Activated T-helper 17 cell treated with anti-CD3 and anti-CD28 coated beads, Interleukin-2, amount 50 U/mL, for 72 hours (primary cell): ENCODE measurements at places on chromosomes 6 and 20.

- no peak for ATAC-seq
These were observed 181.8 kb downstream of the TTLL2 start for GRCh38 chr6:167506443-167507301.

DNA sequence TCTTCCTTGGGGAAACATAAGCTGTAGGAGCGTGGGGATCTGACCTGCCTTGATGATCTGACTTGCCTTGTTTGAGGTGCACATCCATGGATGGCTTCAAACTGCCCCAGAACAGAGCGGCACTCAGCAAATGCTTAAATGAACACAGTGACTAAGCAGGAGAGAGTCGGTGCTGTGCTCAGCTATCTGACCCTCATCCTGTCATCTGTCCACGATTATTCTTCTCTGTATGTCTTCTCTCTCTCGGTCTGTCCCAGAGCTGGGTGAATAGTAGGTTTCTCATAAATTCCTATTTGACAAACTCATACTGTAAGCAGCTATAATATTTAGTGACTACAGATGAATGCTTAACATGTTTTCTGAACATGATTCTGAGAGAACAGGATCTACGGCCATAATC, 37.3 kb downstream of the TRAM2 start:
- no peak for ATAC-seq

DNA sequence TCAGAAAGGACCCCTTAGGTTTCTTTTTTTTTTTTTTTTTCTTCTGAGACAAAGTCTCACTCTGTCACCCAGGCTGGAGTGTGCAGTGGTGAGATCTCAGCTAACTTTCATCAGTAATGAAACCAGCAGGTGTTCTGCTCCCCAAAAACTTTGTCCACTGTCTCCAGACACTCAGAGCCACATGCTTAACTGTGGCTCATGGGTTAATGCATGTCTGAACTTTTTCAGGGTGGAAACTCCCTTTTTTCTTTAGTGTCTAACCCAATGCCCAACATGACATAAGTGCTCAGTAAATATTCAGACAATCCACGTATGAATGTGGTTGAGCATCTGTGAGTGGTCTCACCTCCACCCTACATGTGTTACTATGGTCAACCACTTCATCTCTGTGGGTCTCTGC, 45.4 kb downstream of the MYB start:
- no peak for ATAC-seq

- ATAC-seq: no peak
These were observed 334.2 kb downstream of the CD83 start for GRCh38 chr6:14451594-14452374.

DNA sequence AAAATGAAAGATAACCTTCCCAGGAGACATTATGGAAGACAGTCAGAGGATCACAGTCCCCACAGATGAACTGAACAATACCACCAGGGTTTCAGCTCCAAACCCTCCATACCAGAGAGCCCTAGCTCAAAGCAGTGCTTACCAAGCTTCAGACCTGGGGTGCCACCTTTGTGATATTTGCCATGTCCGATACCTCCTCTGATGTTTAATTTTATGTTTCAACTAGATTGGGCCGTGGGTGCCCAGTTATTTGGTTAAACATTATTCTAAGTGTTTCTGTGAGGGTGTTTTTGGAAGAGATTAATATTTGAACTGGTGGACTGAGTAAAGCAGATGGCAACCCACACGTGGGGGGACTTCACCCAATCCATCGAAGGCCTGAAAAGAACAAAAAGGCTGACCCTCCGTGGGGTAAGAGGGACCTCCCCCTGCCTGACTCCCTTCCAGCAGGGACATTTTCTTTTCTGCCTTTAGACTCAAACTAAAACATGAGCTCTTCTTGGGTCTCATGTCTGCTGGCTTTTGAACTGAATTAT, 11.8 kb downstream of the SCML4 start:
- ATAC-seq: no peak

DNA sequence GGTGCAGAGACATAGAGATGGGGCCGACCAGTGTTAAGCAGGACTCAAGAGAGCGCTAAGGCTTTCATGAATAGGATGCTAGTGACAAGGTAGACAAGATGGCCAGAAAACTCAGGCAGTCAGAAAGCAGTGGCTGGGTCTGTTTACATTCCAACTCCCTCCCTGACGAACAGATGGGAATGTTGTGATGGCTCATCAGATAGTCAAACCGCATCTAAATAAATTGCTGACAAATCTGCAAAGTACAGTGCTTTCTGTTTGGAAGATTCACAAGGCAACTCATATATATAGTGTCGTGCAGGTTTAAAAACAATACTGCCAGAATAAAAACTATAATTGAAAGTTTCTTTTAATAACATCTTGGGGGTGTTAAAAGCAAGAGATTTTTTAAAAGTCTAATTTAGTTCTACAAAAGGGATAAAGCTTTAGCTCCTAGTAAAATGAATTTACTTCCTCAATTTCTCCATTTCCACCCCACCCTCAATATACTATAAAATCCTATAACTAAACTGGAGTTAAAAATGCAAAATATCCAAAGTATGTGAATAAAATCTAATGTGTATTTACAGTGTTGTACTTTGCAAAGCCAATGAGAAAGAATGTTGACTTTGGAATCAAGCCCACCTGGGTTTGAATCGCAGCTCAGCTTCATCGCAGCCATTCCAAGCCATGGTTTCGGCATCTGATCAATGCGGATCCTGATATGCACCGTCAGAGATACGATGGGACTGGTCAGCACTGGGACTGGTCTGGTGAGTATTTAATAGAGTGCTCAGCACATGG, 247.3 kb upstream of the PDE10A start:
- ATAC-seq: no peak

DNA sequence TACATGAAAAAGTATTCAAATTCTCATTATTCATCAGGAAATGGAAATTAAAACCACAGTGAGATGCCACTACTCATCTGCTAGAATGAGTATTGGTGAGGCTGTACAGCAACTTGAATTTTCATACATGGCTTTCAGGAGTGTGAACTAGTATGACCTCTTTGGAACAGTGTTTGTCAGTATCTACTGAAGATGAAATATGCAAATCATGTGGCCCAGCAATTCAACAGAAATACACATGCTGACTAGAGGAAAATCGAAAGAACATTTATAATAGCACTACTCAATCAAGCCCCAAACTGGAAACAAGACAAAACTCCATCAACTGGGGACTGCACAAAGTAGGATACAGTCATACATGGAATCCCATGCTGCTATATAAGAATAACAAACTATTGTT, 102.2 kb downstream of the DCDC2 start:
- peak; percentile 94 for ATAC-seq

DNA sequence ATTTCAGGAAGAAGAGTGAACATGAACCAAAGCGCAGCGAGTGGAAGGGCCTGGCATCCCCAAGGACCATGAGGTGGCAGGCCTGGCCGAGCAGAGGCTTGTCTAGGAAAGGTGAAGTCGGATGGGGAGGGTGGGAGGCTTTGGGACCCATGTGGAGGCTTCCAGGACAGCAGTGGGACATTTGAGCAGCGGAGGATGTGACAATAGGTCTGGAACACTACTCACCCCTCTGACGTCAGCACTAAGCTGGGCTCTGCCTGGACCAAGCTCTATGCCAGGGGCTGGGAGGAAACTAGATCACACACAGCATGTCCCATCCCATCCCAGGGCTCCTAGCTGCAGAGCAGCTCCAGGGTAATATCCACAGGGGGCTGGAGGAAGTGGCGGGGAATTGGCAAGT, 175.3 kb upstream of the RIN2 start:
- ATAC-seq: no peak

DNA sequence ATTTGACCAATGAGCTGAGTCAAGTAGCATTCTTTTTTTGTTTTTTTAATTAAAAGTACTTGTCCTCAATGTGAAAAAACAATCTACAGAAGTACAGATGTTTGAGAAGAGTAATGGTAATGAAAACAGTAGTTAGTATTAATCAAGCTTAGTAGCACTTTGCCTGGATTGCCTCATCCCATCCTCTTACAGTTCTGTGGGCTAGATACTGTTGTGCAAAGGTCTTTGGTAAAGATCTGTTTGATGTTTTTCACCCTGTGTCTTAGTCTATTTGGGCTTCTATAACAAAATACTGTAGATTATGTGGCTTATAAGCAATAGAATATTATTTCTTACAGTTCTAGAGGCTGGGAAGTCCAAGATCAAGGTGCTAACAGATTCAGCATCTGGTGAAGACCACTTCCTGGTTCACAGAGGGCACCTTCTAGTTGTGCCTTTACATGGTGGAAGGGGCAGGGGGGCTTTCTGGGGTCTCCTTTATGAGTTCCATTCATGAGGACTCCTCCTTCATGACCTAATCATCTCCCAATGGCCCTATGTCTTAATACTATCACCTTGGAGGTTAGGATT, 84.3 kb downstream of the SHLD1 start:
- ATAC-seq: no peak

- no peak for ATAC-seq
These were observed 50.4 kb downstream of the FOXO3 start for GRCh38 chr6:108610957-108611586.

- no peak for ATAC-seq
These were observed 62.7 kb upstream of the ELOVL5 start for GRCh38 chr6:53411451-53411850.

DNA sequence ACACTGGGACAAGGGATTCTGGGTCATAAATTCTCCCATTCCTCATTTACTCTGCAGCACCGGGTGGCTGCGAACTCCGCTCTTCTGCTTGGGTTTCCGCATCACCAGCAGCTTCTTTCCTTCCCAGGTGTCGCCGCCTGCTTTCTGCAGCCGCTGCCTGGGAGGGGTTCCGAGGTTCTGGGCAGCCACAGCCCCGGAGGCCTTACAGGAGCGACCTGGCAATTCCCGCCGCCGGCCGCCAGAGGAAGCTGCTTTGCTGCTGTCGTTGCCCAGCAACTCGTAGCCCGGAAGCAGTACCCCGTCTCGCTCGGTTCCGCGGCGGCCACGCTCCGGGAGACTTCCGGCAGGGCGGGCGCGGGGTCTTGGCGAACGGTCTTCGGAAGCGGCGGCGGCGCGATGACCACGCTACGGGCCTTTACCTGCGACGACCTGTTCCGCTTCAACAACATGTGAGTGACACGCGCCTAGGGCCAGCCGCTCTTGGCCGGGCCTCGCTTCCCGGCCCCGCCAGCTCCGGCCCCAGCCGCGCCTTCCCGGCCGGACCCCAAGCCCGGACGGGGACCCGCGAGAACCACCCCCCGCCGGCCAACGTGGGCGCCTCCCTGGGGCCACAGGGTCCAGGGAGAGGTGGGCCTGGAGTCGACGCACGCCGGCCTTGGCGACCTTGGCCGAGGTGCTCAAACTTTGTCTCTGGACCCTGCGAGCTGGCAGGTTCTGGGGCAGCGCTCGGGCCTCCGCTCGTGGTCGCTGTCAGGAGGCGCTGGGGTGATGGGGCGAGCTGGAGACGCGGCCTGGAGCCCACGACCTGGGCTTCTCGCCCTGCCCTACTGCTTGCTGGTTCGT, at the start of gene NAA20:
Gene NAA20, plus strand, starts transcription at position 362 of the 843 bp plus-strand sequence. Its CDS starts 35 bp downstream, at position 397.
- peak; percentile 100 for ATAC-seq

DNA sequence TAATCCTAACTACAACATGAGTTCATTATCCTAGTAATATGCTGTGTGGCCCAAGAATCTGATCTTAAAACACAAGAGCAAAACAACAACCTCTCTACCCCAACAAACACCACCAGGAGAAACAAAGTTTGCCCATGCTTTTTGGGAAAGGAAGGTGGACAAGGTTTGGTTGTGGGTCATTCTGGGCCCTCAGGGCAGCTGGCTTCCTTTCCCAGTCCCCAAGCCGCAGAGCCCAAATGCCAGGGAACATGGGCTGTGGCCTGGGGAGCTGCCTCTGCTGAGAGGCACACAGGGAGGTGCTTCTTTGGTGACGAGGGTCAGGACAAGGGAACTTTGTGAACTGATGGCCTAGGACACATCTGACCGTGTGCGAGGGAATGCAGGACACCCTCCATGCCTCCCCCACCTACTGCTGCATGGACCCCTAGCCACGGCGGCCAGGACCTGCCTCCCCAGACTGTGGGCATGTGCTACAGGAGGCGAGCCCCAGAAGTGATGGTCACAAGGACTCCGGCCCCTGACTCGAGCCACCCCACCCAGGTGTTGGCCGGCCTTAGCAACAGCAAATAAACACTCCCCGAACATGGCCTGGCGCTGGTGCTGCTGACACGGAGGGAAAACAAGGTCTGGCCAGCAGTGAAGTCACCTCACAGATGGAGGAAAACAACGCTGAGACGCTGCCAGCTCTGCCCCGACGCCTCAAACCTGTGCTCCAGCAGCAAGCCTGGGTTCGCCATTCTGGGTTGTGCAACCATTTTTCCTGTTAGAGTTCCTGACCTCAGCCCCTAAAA, 55.6 kb downstream of the RRBP1 start:
- no peak for ATAC-seq

DNA sequence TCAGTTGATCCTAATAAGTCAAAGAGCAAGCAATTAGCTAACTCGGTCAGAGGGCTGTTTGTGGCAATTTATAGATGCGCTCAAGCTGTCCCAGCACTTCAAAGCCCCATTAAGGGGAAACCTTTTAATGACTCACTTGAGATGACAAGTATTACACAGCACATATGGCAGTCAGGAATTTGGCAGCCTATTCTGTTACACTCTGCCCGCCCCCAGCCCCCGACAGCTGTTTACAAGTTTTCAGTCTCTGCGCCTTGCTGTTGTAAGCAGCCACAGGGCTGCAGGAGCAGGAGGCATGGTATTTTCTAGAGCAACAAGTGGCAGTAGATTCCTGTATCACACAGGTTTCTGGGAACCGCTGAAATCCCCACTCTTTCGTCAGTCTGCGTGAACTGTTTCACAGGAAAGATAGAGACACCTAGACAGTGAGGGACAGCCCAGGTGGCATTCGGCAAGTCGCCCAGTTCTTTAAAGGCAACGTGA, 263.0 kb downstream of the FOXC1 start:
- ATAC-seq: no peak

GRCh38 chr6:159941286-159942113, 27.4 kb upstream of the IGF2R start:
- ATAC-seq: peak; percentile 98

DNA sequence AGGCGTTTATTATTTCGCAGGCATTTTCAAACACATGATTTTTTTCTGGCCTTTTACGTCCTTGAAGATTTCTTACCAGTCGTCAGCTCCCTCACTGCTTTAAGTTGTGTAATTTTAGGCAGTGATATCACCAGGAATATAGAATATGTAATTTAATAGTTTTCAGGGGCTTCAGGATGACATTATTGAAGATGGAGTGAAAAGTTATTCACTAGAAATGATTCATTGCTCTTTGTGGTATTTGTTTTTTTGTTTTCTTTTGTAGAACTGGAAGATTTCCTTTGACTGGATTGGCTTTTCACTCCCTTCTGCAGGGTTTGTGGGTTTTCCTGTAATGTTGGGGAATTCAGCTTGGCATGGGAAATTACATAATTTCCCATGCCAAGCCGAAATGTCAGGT, 2.0 kb downstream of the LRRC1 start:
- no peak for ATAC-seq

GRCh38 chr6:149130508-149130907, 187.0 kb upstream of the TAB2 start:
- no peak for ATAC-seq

GRCh38 chr6:104526376-104526775, 333.3 kb downstream of the HACE1 start:
- ATAC-seq: no peak

DNA sequence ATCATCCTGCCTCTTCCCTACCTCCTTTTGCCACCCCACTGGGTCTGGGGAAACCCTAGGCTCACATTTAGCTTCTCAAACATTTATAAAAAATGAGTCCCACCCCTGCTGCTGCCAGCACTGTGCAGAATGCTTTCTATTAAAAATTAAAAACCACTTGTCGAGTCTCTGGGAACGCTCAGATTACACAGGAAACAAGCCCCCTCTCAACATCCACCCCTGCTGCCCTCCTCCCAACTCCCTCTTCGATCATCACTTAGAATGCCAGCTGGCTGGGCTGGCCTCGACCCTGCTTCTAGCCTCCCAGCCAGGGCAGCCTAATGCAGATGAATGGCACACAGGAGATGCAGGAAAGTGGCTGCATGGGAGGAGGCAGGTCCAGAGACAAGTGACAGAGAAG, 75.8 kb downstream of the CDH22 start:
- ATAC-seq: no peak
